Panc1 (cell line): ENCODE measurements at places on chromosomes 4 and X.

GRCh38 chr4:59537246-59537886 is 1662.8 kb upstream of the ADGRL3 start:
- DNase-seq = peak; percentile 35

DNA sequence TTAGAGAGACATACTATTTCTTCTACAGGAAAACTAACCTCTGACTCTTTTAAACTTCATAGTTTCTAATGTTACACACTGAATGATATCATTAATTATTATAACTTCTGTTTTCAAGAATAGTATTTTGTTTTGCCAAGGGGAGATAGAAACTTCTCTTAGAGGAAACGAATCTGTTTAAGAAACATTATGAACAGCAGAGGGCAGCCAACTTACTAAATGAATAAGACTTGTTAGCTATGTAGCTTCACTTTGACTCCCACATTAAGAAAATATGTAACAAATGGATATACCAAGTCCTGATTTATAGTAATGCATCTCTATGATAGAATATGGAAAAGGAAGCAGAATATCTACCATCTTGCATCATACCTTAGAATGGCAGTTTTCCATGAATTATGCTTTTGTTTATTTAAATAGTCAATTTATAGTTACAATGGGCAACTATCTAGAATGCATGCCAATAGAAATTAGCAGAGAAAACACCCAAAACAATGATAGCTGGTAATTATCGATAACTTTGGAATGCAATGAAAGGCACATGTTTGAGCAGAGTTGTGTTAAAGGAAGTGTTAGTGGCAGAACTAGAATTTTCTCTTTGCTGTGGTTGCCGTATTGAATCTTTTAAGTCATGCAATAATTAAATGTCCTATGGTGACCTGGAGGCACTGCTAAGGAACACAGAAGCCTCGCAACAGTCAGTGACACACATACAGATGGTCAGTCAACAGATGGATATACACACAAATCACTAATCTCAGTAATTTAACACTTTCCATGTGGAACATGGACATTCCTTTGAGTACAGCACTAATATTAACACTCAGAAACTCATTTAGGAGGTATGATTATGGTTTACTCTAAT is 105.7 kb upstream of the PDLIM3 start:
- peak; percentile 10 for DNase-seq

GRCh38 chrX:55777596-55777995 is 60.0 kb downstream of the RRAGB start:
- DNase-seq = no peak

GRCh38 chr4:1216869-1217294 is 32.0 kb downstream of the CTBP1 start:
- DNase-seq = no peak

- DNase-seq = no peak
These were observed 26.7 kb upstream of the C1QTNF7 start for GRCh38 chr4:15400981-15401671.

DNA sequence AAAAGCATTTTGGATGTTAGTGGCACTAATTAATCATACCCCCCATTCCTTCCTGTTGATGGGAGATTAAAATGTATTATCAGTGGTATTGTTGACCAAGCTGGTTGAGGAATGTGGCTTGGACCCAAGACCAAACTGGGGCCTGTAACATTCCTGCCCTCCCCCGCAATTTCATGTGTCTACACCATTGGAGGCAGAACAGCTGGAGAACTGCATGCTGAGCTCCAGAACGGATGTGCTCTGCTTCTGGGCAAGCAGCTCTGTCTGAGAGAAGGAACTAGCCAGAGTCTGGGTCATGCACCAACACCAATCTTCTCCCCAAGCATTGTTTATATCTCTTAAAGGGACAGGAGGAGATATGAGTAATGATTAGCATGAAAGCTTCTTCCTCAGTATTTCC is 185.5 kb downstream of the CEP135 start:
- DNase-seq = no peak

DNA sequence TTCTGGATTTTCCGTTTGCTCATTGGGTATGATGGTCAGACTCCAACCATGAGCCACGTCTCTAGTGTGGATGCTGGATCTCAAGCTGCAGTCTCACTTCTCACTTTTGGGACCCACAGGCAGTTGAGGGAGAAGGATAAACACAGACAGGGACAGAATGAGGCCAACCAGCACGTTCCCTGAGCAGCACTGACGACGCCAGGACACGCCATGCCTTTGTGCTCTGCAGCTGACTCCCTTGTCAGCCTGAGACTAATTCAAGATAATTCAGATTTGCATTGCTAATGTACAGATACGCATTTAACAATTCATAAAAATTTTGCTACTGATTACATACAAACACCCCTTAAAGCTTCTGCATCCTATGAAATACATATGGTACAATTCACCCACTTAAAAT is 106.5 kb downstream of the FAM193A start:
- no peak for DNase-seq

DNA sequence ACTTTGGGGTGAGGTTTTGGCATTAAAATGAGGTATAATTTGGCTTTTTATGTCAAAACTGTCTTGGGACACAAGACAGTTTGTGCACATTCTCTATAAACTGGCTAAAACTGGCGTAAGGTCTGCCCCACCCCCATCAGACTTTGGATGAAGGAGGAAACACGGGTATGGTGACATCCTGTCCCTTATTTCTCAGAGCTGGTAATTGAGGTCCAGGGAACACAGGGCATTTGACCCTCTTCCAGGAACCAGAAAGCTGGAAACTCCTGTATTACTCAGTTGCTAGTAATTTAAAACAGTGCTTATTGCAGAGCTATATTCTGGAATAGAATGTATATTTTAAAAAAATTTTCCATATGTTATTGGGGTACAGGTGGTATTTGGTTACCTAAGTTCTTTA is 78.8 kb downstream of the SLC16A2 start:
- DNase-seq = no peak

DNA sequence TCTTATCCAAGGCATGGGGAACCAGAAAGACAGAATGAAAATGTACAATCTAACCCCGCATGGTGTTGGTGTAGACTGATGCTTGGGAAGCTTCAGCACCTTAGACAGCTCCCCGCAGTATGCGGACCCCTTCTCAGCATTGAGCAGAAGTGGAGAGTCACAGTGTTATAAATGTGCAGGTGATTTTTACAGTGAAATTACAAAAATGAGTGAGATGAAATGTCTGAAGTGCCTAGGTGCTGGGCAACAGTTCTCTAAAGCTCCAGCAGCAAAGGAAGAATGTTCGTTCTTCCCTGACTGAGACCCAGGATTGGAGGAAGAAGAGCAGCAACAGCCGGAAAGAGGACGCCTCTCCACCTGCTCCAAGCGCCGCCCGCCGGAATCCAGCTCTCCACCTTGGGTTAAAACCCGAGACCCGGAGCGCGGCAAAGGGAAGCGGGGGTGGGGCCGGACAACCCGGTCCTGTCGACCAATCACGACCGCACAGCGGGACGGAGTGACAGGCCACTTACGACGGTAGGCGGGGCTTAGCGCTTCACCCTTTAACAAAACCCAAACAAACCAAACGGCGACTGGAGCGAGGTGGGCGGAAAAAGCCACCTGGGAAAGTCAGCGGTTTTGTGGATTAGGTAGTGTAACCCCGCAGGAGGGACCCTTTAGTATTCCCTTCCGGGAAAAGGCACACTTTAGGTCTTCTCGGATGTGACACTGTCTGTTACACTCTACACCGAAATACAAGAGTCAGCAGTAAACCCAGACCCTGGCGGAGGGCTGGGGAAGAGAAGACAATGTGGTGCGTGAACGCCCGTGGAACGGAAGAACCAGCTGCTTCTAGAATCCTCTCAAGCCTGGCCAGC is at the start of gene GLRA3:
Gene GLRA3, minus strand, starts transcription at position 403 of the 857 bp plus-strand sequence. CDS start 436 bp downstream, outside the sequence.
- no peak for DNase-seq
